ENCODE measurements at places on chromosomes 12 and 14. TPM values are rescaled to one million over a fixed set of nuclear protein-coding genes. Genes with fewer than 3 reads are reported as not detected.

GRCh38 chr14:89027097-89027740 is 202.8 kb downstream of the TTC8 start:
- H3K27me3 ChIP-seq = no peaks in the 10 kb centered on the region
- H3K4me3 ChIP-seq = peak overlapping the region; percentile 59
- no peak overlapping the region for H3K27ac ChIP-seq
- peak; percentile 13 for DNase-seq
- no peaks in the 10 kb centered on the region for H3K36me3 ChIP-seq

DNA sequence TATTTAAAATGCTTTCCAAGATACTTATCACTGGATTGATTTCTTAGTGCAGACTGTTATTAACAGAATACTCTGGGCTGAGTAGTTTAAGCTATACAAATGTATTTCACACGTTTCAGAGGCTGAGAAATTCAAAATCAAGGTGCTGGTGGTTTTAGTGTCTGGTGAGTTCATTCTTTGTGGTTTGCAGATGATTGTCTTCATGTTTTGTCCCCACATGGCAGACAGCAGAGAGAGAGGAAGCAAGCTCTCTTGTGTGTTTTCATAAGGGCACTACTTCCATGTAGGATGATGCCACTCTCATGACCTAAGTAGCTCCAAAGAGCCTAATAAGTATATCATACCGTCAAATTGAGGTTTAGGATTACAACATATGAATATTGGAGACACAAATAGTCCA is 1348.9 kb upstream of the FLRT2 start:
- no peak overlapping the region for H3K4me3 ChIP-seq
- no peaks in the 10 kb centered on the region for H3K27me3 ChIP-seq
- no peak for DNase-seq
- H3K4me1 ChIP-seq = no peaks in the 10 kb centered on the region
- H3K27ac ChIP-seq = no peak overlapping the region

GRCh38 chr12:64882687-64883086 is 58.2 kb downstream of the TBC1D30 start:
- H3K27me3 ChIP-seq = no peaks in the 10 kb centered on the region

DNA sequence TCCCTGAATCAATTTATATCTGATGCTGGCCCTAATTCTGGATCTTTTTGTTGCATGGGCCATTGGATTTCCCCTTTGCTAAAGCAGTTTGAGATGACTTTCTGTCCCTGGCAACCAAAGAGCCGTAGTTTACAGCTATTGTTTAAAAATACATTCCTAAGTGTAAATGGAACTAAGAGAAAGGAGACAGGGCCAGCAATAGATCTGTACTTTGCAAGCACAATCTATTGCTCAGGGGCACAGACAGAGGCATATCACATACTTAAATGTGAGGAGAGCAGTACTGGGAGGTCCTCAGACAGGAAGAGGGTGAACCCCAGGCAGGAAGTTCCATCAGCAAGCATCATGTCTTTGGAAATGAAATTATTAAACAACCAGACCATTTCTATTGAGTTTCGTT is 126.6 kb downstream of the ZFP36L1 start:
- no peak for DNase-seq
- H3K36me3 ChIP-seq = no peaks in the 10 kb centered on the region
- H3K27ac ChIP-seq = no peak overlapping the region
- H3K4me1 ChIP-seq = peaks cover 34% of the 10 kb centered on the region
- no peaks in the 10 kb centered on the region for H3K27me3 ChIP-seq

GRCh38 chr14:21215879-21216251 is 53.4 kb downstream of the HNRNPC start:
- no peak for DNase-seq
- no peak overlapping the region for H3K4me3 ChIP-seq
- H3K4me1 ChIP-seq = peaks cover 24% of the 10 kb centered on the region
- no peak overlapping the region for H3K27ac ChIP-seq

- no peak overlapping the region for H3K27ac ChIP-seq
These were observed 12.7 kb upstream of the BDKRB2 start for GRCh38 chr14:96191841-96192462.

DNA sequence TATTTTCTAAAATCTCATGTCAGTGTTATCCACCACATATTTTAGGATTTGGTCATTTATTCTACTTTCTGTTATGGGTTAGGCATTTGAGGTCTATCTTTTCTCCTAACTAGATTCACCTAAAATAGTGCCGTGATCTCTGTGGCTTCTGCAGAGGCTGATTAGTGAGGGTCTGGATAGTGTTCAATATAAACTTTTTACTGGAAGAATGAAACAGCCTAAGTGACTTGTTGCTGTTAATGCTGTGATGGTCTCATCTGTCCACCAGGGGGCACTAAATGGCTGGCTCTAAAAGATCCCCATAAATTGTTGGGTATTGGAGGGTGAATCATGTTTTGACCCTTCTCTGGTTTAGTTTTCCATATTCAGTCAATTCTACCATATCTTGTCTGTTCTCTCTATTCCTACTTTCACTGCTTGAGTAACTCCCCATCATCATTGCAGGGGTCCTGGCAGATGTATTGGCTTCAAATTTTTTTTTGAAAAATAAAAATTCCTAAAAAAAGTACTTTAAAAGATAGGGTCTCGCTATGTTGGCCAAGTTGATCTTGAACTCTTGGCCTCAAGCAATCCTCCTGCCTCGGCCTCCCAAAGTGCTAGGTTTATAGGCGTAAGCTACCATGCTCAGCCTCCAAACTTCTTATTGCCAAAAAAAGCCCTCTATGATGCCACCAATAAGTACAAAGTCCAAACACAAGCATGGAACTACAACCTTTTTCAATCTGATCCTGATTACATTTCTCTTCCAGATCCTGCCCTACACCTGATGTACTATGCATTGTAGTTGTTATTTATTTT is 6.9 kb downstream of the PABPN1 start:
- H3K27ac ChIP-seq = no peak overlapping the region
- H3K36me3 ChIP-seq = peaks cover 19% of the 10 kb centered on the region
- DNase-seq = peak; percentile 60
- no peaks in the 10 kb centered on the region for H3K27me3 ChIP-seq
- no peak overlapping the region for H3K4me3 ChIP-seq

GRCh38 chr12:58269476-58269875 is 328.1 kb downstream of the ATP23 start:
- H3K27ac ChIP-seq = no peak overlapping the region
- no peaks in the 10 kb centered on the region for H3K4me1 ChIP-seq
- H3K27me3 ChIP-seq = no peaks in the 10 kb centered on the region

DNA sequence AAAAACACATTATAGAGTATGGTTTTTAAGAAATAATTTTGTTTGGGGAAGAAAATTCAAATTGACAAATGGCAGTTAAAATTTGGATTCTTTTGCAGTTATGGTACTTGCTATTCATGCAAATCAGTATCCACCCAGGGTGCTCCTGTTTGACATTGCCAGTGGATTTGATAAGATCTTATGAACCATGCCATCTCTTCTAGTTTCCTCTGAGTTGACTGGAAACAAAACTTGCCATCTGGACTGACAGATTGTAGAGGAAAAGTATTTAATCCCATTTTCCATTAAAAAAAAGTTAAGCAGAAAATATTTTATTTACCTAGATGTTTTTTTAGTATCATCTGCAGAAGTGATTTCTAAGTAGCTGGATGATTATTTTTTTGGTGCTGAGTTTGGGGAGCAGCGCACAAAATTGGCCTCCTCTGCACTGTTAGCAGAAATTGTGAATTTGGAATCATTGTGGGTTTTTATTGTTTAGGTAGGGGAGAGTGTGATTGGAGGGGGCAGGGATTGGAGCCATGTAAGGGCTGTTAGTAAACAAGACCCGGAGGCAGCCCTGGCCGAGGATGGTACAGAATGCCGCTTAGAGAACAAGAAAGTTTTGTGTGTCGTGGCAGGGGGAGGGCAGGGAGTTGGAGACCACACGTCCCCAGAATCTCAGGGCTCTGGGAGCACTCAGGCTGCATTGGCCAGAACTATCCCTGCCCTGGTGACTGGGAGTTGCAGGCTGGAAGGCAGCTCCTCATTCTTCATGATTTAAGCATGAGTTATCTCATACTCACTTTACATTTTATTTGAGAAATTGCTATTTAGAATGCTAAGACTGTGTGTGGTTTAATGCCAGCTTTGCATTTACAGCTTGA is 56.6 kb downstream of the WDR20 start:
- no peaks in the 10 kb centered on the region for H3K36me3 ChIP-seq
- H3K4me1 ChIP-seq = peaks cover 3% of the 10 kb centered on the region
- DNase-seq = no peak
- H3K27ac ChIP-seq = no peak overlapping the region
- H3K4me3 ChIP-seq = no peak overlapping the region

DNA sequence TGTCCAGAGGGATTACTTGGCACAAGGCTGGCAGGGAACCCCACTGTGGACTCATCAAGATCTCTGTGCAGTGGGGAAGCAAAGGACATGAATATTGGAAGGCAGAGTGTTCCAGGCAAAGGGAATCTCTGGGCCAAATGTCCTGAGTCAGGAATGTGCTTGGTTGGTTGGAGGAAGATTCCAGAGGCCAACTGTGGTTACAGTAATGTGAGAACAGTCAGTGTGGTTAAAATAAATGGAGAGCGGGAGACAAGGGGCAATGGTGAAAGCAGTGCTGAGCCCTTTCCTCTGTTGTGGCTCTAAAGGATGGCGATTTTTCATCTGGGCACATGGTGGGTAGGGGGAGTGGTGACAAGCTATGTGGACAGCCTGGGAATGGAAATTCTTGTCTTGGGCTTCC is 948.2 kb downstream of the BCL11B start:
- no peak overlapping the region for H3K4me3 ChIP-seq
- no peak overlapping the region for H3K27ac ChIP-seq
- H3K36me3 ChIP-seq = no peaks in the 10 kb centered on the region
- H3K4me1 ChIP-seq = no peaks in the 10 kb centered on the region
- H3K27me3 ChIP-seq = no peaks in the 10 kb centered on the region

GRCh38 chr12:11765817-11766794 is 116.6 kb downstream of the ETV6 start:
- H3K27me3 ChIP-seq = no peaks in the 10 kb centered on the region
- no peaks in the 10 kb centered on the region for H3K36me3 ChIP-seq
- no peaks in the 10 kb centered on the region for H3K4me1 ChIP-seq
- no peak overlapping the region for H3K4me3 ChIP-seq

DNA sequence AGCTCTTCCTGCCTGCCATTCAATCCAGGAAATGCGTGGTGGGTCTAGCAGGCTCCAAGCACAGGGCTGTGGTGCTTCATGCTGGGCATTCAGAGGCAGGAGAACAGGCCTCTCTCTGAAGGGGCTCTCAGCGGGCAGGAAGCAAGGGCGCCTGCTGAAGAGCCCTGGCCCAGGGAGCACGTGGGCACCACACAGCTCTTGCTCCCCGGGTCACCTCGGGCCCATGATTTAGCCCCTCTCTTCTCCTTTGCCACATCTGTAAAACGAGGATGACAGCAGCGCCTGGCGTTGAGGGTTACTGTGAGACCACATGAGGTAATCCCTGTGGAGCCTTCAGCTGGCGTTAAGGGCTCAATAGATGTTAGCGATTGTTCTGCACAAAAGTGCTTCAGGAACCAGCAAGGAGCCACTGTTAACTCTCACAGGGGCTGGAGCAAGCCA is 37.6 kb upstream of the SPTLC2 start:
- H3K4me1 ChIP-seq = no peaks in the 10 kb centered on the region
- H3K27me3 ChIP-seq = no peaks in the 10 kb centered on the region
- no peak for DNase-seq

- DNase-seq = no peak
- no peak overlapping the region for H3K27ac ChIP-seq
- H3K4me3 ChIP-seq = no peak overlapping the region
- no peaks in the 10 kb centered on the region for H3K27me3 ChIP-seq
- H3K4me1 ChIP-seq = no peaks in the 10 kb centered on the region
These were observed 156.2 kb downstream of the KIF26A start for GRCh38 chr14:104294628-104294982.

- no peaks in the 10 kb centered on the region for H3K36me3 ChIP-seq
- no peak for DNase-seq
- H3K4me3 ChIP-seq = no peak overlapping the region
These were observed 46.0 kb downstream of the ATP2B1 start for GRCh38 chr12:89662623-89663022.

GRCh38 chr14:54172562-54172961 is 215.9 kb upstream of the BMP4 start:
- peaks cover 51% of the 10 kb centered on the region for H3K4me1 ChIP-seq
- no peaks in the 10 kb centered on the region for H3K27me3 ChIP-seq
- H3K27ac ChIP-seq = no peak overlapping the region
- H3K4me3 ChIP-seq = no peak overlapping the region
- no peak for DNase-seq

GRCh38 chr12:122031342-122032216 is 9.9 kb downstream of the BCL7A start:
- no peak overlapping the region for H3K27ac ChIP-seq
- peaks cover 4% of the 10 kb centered on the region for H3K4me1 ChIP-seq
- H3K4me3 ChIP-seq = no peak overlapping the region
- no peaks in the 10 kb centered on the region for H3K27me3 ChIP-seq
- 0 out of 2 replicates have a peak, but pooled peaks cover 5% of the 10 kb centered on the region for H3K36me3 ChIP-seq

- no peaks in the 10 kb centered on the region for H3K4me1 ChIP-seq
- no peak overlapping the region for H3K4me3 ChIP-seq
- no peaks in the 10 kb centered on the region for H3K27me3 ChIP-seq
- H3K27ac ChIP-seq = no peak overlapping the region
- no peak for DNase-seq
These were observed 161.3 kb downstream of the KITLG start for GRCh38 chr12:88418856-88419497.

- peaks cover 3% of the 10 kb centered on the region for H3K27me3 ChIP-seq
- no peak overlapping the region for H3K27ac ChIP-seq
- DNase-seq = no peak
- H3K36me3 ChIP-seq = no peaks in the 10 kb centered on the region
- H3K4me3 ChIP-seq = no peak overlapping the region
These were observed 106.7 kb upstream of the SFSWAP start for GRCh38 chr12:131603939-131604795.

DNA sequence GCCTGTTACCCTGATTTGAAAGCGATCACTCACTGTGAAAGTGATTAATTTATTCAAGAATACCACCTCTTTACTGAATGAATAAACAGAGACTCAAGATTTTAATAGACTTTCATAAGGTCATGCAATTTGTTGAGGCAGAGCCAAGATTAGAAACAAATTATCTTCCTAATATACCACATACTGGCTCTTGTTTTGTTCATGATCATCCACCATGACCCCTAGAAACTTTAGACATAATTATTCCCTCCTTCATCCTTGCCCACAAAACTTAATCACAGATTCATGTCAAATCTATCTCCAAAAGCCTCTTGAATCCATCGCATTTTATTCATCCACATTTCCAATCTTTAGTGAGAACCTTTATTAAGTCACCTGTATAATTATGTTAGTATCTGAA is 152.3 kb downstream of the ATXN7L3B start:
- no peaks in the 10 kb centered on the region for H3K27me3 ChIP-seq
- DNase-seq = no peak
- no peaks in the 10 kb centered on the region for H3K36me3 ChIP-seq
- H3K27ac ChIP-seq = no peak overlapping the region
- H3K4me1 ChIP-seq = no peaks in the 10 kb centered on the region

GRCh38 chr12:27020761-27021160 is 1.6 kb upstream of the MED21 start:
- H3K4me3 ChIP-seq = no peak overlapping the region
- H3K36me3 ChIP-seq = no peaks in the 10 kb centered on the region
- peaks cover 9% of the 10 kb centered on the region for H3K4me1 ChIP-seq
- no peak for DNase-seq

The TTC5 gene
- 23.3 TPM for total RNA-seq

The KCNH5 gene
- total RNA-seq = not detected

The KCNC2 gene
- not detected for total RNA-seq

The OVCH1 gene
- not detected for total RNA-seq

The FSCB gene
- not detected for total RNA-seq
